CD8-positive, alpha-beta T cell (primary cell): ENCODE measurements at places on chromosomes 1 and 21.

- no peak for DNase-seq
Measured at GRCh38 chr1:97348599-97349265, 572.1 kb downstream of the DPYD start.

- no peak for DNase-seq
Measured at GRCh38 chr1:231919239-231919885, 292.8 kb downstream of the DISC1 start.

DNA sequence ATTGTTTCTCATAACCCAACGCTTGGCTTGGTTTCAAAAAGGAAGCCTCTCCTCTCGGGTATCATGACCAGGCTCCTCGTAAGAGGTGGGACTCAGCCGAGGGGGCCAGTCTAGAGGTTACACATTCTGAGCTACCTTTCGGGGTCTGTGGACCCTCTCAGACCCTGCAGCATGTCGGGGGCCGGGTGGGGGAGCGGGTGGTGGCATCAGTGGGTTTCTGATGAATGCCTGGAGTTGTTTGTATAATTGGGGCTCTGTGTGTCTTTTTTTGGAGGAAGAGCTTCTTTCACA lies 229.3 kb downstream of the CAMTA1 start:
- DNase-seq = no peak

DNA sequence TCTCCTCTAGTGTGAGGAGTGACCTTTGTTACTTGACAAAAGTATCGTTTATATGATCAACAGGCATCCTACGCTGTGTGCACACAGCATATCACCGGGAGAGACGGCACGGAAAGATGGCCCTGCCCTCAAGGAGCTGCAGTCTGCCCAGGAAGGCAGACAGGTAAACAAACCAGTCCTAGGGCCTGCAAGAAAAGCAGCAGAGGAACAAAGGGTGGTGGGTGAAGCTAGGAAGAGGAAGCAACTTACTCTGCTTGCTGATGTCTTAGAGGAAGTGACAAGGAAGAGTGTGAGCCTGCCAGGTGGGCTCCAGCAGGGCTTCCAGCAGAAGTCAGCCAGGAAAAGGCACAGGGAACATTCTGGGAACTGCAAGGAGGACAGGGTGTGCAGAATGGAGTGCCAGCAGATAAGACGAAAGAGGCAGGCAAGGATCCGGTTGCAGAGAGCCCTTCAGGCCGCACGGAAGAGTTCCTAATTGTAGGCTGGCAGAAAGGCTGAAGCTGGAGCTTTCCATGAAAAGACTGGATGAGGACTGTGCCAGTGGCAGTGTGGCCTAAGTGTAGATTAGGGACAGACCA lies 106.7 kb downstream of the SLC45A1 start:
- DNase-seq = peak; percentile 75

DNA sequence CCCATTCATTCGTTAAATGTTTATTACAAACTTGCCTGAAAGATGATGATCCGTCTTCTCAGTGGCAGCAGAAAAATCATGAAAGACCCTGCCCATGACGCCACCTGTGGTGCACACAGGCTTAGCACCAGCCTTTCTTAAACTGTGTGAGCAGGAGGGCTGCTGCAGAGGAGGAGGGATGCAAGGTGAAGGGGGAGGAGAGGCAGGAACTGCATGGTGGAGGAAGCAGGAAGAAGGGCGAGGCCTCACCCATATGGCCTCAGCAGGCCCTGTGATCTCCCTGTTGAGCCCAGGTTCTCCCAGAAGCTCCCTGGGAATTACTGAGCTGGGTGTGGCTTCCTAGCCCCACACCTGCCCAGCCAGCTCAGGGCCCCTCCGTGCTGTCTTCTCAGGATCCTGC lies 25.0 kb upstream of the RD3 start:
- no peak for DNase-seq

GRCh38 chr1:236103646-236104218 lies 38.6 kb upstream of the GPR137B start:
- DNase-seq = peak; percentile 47

- DNase-seq = no peak
Measured at GRCh38 chr21:41751611-41752011, 15.2 kb downstream of the RIPK4 start.

- DNase-seq = peak; percentile 60
Measured at GRCh38 chr1:38005195-38006007, at the start of gene FHL3. Gene FHL3, minus strand, starts transcription at chr1:38005514. Its CDS starts 6,102 bp downstream, at chr1:37999412.

DNA sequence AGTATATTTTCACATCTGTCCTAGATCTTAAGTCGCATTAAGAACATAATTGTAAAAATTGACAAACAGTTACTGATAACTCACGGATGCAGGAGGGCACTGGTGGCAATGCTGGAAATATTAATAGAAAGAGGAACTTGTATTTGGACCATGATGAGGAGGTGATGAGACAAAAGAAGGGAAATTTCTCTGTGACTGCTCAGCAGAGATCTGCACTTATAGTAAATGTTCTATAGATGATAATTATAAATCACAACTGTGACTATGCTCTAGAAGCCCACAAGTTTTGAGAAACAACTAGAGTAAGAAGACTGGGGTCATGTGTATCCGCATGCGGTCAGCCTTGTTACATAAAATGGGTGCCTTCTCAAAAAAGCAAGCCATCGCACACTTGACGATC lies 8.7 kb upstream of the DUSP12 start:
- no peak for DNase-seq

DNA sequence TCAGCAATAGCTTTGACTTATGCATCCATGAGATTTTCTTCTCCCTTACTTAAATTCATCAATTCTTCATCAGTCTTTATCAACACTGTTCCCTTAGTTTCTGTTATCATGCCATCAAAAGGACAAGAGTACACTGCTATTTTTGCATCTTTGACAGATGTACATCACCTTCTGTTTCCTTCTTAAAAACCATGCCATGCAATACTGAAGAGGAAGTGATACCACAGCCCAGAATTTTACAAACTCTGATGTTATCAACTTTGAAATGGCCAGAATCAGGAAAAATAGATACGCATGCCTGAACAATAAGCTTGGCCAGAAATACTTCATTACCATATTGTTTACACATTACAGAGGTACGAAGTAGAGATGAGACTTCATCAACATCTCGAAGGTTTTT lies 21.1 kb downstream of the FMO5 start:
- no peak for DNase-seq

DNA sequence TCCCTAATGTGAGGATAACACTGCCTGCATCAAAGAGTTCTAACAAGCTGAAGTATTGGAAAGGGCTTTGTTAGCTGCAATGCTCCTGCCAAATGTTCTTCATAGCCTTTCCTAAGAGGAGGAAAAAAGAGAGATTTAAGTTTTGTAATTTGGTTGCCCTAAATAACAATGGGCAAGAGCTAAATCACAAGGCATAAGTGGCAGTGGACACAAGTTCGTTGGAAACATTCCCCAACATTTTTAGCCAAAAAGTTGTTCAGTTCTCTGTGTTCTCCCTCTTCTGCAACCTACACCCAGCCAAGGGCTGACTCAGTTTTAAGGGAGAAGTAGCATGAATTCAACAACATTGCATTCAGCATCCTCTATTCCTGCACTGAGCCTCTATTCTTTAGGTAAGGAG lies 2.6 kb upstream of the UQCRHL start:
- DNase-seq = no peak

- DNase-seq = no peak
Measured at GRCh38 chr1:60425528-60425927, 352.0 kb upstream of the C1orf87 start.

GRCh38 chr1:230772457-230773395 lies 25.5 kb downstream of the CAPN9 start:
- peak; percentile 18 for DNase-seq

GRCh38 chr1:5901841-5902240 lies 90.4 kb downstream of the NPHP4 start:
- DNase-seq = no peak

DNA sequence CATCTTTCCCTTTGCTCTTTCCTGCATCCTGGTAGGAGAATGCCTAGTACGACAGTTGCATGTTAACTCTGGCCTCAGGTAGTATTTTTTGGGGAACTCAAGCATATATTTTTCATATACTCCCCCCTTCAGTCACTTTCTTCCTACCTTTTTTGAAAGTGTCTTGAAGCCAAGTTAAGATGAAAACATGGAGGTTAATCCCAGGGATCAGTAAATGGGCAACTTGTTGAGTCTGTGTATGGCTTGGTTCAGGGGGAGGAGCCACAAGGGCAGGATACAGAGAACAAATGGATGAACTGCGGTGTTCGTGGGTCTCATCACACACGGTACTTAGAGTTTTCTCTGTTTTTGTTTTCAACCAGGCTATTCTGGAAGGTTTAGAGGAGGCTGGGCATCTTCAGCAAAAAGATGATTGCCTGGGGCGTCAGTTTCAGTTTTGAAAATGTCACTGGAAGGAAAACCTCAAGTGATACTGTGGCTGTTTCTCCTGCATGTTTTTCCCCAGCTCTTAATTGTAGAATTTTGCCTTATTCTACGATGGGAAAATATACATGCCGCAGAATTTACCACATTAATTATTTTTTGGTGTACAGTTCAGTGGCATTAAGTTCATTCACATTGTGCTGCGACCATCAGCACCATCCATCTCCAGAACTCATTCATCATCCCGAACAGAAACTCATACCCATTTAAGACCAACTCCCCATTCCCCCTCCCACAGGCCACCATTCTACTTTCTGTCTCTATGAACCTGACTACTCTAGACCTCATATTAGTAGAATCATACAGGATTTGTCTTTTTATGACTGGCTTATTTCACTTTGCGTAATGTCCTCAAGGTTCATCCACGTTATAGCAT lies 71.5 kb downstream of the MAP10 start:
- no peak for DNase-seq

- no peak for DNase-seq
Measured at GRCh38 chr1:6477039-6477820, 11.3 kb upstream of the TNFRSF25 start.
